ENCODE measurements at places on chromosomes 1 and 21.

- no peak for DNase-seq
These were observed 140.9 kb downstream of the OMA1 start for GRCh38 chr1:58405660-58406059.

DNA sequence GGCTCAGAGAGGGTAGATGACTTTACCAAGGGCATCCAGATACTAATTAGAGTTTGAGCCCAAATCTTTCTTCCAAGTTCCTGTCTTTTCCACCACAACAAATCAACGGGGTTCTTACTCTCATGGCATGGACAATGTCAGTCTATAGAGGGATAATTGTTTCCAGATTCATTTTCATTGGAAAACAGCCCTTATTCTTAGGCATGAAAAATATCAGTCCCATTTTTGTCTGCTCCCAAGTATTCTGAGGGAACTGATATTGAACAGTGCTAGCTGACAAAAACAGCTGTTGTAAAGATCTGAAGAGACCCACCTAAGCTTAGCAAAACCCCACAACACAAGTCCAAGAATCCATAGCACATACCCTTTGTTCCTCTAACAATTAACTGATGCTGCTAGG lies 349.1 kb upstream of the BEND5 start:
- DNase-seq: no peak

- DNase-seq: no peak
These were observed 86.1 kb upstream of the SLC2A1 start for GRCh38 chr1:43044572-43045361.

GRCh38 chr1:31609514-31610118 lies 7.9 kb upstream of the HCRTR1 start:
- no peak for DNase-seq

DNA sequence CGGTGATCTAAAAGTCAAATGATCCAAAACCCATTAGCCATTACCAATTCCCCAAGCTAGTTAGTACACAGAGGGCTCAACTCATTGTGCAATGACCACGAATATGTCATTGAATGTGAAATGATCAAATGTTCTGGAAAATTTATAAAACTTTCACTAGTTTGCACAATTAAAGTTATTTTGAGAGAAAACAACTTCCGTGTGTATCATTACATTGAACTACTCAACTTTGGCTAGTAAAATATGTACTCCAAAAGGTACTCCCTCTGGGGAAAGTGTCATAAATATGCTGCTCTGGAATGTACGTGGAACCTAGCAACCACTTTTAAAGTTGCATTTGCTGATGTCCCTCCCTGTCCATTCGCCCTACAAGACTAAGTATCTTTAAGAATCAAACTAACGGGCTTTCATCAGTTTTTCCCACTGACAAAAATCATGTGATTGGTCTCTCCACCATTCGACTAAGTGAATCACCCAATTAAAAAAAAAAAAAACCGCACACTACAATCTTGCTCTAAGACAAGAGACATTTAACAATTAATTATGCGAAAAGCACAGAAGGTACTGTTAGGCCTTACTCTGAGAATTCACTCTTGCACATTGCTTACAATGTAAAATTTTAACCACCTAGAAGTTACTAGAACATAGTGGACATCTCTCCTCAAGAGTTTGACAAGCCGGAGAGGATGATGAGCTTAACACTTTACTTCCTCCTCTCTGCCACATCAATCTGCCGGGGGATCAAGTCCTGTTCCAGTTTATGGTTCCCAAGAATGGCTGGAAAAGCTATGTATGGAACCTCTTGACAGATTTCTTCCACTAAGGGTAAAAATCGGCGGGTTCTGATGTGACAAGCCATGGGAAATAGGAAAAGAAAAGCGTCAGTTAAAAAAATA lies 1.2 kb downstream of the ACBD3 start:
- DNase-seq: no peak

GRCh38 chr21:28356422-28356821 lies 636.3 kb downstream of the LTN1 start:
- DNase-seq: no peak

- DNase-seq: no peak
These were observed 7.7 kb downstream of the PRAMEF1 start for GRCh38 chr1:12798911-12799310.

DNA sequence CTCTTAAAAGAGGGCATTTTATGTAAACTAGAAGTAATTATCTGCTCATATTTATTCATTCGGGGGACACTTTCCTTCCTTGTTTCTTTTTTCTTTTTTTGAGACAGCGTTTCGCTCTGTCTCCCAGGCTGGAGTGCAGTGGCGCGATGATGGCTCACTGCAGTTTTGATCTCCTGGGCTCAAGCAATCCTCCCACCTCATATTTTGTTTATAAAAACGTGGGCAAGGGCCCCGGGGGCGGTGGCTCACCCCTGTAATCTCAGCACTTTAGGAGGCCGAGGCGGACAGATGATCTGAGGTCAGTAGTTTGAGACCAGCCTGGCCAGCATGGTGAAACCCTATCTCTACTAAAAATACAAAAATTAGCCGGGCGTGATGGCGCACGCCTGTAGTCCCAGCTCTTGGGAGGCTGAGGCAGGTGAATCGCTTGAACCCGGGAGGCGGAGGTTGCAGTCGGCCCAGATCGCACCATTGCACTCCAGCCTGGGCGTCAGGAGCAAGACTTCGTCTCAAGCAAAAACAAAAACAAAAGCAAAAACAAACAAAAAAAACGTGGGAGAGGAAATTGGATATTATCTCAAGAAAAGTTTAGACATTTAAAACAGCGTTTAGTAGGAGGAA lies 926 bp upstream of the DFFA start:
- DNase-seq: no peak

GRCh38 chr1:86382878-86383277 lies 13.2 kb downstream of the ODF2L start:
- no peak for DNase-seq

DNA sequence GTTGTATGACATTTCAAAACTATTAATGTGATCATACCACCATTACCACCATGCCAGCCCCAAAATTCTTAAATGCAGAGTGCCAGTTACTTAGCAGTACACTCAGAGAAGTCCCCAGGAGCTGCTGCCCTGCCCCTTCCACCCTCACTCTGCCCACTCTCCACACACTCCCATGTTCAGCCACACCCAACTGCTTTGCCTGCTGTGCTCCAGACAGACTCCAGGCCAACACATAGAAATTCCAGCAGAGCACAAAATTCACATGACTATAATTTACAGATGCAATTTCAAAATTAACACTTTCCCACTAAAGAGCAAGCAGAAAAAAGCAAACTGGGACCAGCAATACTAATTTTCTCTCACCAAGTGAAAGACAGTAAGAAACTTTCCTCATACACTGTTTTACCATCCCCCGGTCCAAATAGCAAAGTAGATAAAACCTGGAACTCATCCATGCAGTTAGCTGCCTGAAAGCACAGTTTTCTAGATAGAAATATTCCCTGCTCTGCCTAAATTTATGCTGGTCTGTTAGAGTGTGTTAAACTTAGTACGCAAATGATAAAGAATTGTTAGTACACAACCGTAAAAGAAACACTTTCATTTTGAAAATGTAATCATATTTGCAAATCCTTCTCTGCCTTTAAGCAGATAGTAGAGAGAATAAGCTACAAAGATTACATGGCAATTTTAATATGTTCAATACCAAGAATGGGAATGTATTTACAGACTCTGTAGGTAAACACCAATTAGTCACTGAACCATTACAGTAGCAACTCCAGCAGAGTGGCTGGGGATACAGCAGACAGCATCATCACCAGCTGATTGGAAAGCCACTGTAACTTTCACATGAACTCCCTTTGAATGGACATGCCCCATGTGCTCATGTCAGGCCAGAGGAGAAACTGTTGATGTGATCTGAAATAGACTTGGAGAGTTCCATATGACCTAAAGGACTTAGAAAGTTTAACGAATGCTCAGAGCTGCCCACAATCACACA lies 176.5 kb downstream of the VAV3 start:
- DNase-seq: no peak

DNA sequence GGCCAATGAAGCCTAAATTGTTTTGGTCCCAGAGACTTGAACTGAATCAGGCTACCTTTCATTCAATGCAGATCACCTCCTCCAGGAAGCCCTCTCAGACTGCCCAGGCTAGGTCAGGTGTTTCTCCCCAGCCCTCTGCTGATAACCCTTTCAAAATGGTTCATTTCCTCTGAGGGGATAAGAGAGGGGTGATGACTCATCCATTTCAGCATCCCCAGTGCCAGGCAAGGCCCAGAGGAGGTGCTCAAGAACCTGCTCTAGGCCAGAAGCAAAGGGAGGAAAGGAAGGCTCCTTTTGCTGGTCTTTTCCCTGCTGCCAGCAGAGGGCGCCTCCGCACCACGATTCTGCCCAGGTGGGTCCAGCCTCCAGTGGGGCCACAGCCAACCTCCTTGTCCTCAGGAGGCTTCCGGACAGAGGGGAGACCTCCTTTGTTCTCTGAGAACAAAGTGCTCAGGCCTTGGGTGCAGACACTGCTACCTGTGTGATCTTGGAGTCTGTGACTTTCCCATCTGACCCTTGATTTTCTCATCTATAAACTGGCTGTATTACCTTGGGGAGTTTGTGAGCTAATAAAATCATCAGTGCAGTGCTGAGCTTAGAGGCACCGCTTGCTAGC lies 45.3 kb upstream of the ARHGEF10L start:
- DNase-seq: peak; percentile 79

- no peak for DNase-seq
These were observed 449.1 kb upstream of the KAZN start for GRCh38 chr1:14149431-14149830.

GRCh38 chr21:34705011-34705410 lies 36.2 kb downstream of the CLIC6 start:
- DNase-seq: no peak
